Inflammatory macrophage treated with lipopolysaccharide for 4 hours (primary cell): ENCODE measurements at places on chromosomes 7 and 10.

GRCh38 chr7:40024048-40024447 is 74.0 kb downstream of the CDK13 start:
- DNase-seq = no peak

GRCh38 chr10:125231813-125232475 is 71.6 kb upstream of the CTBP2 start:
- no peak for DNase-seq

GRCh38 chr10:30413996-30414576 is 19.9 kb upstream of the MAP3K8 start:
- DNase-seq = peak; percentile 88

DNA sequence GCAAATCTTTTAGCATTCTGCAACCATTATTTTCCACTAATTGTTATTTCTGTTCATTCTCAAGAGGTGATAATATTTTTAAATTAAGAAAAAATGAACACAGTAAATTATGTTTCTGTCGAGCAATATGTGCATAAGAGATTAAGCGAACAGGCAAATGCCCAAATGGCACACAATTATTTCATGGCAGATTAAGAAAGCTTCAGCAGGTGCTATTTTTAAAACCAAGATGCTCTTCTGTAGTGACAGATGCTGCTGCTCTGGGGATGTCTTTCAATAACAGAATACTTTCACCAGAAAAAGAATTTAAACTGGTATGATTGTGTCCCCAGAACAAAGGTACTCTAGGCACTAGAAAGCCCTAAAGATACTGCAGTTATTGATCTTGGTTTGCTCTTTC is 412.7 kb upstream of the SORCS1 start:
- no peak for DNase-seq

DNA sequence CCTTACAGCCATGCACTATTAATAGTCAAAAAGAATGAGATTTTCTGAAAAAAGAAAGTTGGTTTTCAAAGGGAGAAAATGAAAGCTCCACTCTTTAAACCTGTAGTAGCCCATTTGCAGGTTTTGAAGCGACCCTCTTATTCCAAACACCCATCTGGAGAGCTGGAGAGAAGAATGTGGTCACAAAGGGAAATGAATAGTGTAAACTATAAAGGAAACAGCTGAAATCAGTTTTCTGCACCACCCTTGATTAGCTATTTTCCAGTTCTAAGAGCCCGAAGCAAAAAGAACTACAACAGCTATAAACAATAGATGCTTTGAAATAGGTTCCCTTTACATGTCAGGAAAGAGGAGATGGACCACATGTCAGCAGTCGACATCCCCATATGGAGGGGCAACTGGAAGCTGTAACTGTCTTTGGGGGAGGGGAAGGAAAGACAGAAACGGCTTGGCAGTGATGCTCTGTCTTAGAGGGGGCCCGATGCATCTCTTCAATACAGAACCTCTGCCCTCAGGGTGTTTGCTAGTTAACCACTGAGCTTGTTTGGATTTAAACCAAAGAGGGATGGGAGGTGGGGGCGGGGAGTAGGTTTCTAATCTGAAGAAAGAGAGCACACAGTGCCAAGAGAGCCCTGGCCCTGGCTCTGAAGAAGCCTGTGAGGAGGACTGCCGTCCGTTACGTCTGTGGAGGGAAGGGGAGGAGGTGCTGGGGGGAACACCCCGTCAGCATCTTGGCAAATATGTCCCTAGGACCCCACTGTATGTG is 55.3 kb downstream of the CPVL start:
- no peak for DNase-seq

GRCh38 chr10:87960230-87960629 is 96.8 kb downstream of the PTEN start:
- no peak for DNase-seq

DNA sequence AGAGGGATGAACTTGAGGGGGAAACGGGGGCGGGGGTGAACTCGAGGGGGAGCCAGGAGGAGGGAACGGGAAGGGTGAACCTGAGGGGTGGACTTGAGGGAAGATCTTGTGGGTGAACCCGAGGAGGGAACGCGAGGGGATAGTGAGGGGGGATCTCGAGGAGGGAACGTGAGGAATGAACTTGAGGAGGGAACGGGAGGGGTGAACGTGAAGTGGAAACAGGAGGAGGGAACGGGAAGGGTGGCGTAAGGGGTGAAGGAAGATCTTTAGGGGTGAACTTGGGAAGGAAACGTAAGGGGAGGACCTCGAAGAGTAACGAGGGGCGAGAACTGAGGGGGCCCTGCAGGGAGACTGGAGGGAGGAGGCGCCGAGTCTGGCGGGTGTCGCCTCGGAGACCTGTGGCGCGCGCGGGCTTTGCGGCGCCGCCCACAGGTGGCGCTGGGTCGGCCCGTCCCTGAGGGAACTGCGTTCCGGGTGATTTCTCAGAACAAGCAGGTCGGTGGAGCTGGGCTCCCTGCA is 651 bp downstream of the MYO3A start:
- DNase-seq = no peak

GRCh38 chr7:127708788-127709187 is 56.8 kb downstream of the SND1 start:
- peak; percentile 80 for DNase-seq

- no peak for DNase-seq
These were observed 10.5 kb downstream of the ADRA2A start for GRCh38 chr10:111087331-111087756.

DNA sequence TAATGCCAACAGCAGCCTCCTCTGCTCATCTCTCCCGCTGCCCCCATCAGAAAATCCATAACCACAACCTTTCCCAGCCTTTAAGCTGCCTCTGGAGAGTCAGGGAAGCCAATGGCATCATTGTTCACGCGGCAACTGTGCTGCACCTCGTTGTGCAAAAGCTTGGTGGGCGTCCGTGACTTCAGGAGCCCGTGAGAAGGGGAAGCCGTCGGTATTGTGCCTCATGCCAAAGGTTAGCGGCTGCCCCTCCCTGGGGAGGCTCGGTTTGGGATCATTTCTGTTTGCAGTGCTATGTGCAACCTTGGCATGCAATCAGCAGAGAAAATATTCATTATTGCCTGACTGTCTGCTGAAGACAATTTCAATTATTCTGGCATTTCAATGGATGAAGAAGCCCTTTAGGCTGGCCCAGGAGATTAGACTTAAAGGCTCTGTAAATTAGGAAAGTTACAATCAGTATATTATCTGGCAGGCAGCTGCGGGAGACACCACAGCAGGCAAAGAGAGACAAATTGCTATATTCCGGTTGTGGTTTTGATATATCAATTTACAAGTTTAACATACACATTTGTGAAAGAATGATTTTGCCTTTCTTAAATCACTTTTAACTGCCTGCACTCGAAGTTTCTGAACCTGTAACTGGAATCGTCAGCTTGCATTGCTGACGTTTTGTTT is 244.5 kb downstream of the GATA3 start:
- DNase-seq = no peak

DNA sequence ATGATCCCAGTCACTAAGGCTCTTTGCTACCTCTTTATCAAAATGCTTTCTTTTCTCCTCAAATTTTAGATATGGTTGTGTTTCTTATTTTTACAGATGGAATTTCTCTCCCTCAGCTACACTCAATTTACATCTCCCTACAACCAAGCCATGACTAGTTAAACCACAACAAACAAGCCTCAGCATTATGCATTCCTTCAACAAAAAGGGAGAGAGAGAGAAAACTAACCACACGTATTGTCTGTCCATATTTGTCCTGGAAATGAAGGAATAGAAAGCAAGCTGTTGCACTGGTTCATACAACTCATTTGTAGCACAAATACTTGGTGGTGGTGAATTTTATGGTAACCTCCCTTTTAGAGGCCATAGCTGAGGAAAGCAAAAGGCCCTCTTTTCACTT is 286.4 kb downstream of the AHR start:
- DNase-seq = no peak

DNA sequence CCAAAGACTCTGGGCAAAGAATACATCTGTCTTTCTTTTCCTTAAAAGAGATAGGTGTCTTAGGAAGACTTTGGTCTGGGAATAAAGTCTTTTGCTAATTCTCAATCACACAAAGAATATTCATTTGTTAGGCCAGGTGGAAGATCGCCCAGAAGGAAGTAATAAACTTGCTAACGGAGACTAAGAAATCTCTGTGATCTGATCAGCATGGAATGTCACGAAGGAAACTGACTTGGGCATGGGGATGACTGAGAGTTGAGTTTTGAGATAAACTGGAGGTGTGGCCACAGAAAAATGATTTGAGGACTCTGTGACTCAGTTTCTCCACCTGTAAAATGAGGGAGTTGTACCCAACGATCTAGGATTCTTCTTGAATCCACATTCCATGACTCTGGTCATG is 161.1 kb upstream of the SVIL start:
- no peak for DNase-seq

DNA sequence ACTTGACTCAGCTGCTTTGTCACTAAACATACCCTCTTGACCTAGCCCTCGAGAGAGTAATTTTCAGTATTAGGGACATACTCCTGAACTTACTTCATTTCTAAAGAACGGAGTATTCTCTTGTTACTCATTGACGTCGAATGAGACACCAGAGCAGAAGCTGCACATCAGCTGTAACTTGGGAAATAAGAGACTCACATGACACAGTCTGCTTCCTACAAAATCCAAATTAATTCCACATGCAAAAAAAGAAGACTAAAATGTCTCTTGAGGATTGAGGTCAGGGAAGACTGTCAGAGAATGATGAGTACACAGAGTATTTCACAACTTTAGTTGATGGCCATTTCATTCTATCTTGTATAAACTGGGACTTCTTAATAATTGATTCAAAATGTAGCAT is 114.7 kb upstream of the EGFR start:
- DNase-seq = no peak

GRCh38 chr7:2225336-2225735 is 7.4 kb downstream of the MAD1L1 start:
- no peak for DNase-seq

DNA sequence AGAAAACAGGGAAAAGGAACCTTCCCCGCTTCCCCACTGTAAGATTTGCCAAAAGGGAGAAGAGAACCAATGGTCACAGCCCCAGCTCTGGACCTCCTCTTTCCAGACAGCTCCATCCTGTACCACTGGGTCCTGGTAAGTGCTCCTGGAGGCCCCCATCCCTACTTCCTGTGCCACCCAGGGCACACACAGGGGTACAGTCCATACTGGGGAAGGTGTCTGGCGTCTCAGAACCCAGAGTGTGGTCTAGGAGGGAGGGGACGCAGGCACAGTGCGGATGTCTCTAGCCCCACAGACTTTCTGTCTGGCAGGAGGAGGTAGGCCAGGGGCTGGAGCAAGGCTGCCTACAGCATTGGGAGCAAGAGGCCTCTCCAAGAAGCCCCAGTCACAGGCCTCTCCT is 213.3 kb upstream of the IGFBP3 start:
- no peak for DNase-seq

DNA sequence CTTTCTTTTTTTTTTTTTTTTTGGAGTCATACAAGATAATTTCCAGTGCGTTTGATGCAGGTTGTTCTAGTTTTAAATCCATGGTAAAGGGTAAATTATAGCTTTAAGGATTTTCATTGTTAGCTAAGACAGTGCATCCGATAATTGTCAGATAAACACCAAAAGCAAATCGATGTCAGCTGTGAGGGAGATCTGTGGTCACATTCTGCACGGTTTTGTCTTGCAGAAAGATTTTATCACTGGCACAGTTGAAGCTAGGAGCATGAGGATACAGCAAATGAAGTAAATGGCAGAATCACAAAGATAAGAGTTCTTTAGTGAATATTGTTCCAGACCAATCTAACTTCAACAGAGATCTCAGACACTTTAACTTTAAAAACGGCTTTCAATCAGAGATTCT is 648.8 kb upstream of the COBL start:
- DNase-seq = no peak

GRCh38 chr10:58384095-58384494 is 1.1 kb upstream of the TFAM start:
- DNase-seq = peak; percentile 87

GRCh38 chr7:13998866-13999265 is 9.4 kb upstream of the ETV1 start:
- no peak for DNase-seq

- DNase-seq = no peak
These were observed 346.4 kb upstream of the SHH start for GRCh38 chr7:156158693-156159092.

GRCh38 chr7:95960706-95961244 is 188.4 kb downstream of the DYNC1I1 start:
- no peak for DNase-seq

DNA sequence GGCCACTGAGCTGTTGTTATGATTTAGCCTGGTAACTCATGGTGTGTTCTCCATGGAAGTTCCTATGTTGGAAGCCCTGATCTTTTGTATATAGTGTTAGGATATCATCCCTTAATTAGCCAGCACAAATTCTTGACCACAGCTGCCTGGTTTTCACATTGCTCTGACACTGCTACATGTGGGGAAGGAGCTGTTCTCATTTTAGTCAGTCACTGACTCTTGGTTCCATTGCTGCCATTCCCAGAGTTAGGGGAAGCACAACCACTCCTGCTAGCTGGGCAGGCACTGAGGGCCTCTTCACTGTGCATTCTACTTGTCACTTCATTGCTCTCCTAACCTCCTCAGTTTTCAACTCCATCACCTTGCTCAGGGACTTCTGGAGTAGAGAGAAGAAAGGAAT is 98.4 kb upstream of the GJD4 start:
- no peak for DNase-seq

DNA sequence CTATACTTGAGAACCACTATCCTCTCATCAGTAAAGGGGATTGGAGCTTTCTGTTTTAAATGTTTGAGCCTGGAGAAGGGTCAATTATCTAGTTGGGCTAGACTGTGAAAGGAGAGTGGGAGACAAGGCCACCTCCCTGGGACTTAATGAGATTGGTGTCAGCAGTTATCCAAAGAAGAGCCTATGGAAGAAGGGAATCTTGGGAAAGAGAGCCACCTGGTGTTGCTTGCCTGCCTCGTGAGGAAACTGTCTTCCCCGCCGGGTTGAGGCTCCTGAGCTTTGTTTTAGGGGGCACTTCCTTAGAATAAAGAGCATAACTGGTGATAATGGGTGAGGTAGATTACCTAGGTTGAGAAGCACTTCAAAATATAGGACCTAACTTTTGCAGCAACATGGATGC is 32.0 kb upstream of the ABCB4 start:
- no peak for DNase-seq

GRCh38 chr10:34037499-34037898 is 703.0 kb upstream of the NRP1 start:
- no peak for DNase-seq

GRCh38 chr10:117005026-117005526 is at the start of gene SHTN1:
SHTN1 (minus strand) TSS chr10:117005187; CDS start chr10:117005079, 108 bp downstream.
- peak; percentile 59 for DNase-seq

DNA sequence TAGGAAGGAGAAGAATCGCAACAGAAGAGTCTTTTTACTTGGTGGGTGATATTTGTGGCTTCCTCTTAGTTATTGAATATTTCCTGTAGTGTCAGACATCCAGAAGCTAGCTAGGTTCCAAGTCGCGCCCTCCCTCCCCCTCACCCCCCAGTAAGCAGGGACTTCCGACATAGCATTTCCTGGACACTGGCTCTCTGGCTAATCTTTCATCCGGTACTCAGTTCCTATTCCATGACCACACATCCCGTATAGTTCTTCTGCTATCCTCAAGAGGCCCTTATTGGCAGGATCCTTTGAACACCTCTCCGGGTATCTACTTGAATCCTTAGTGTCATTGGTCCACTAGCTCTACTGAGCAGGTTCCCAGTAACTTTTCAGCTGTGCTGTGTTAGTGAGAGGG is 167.8 kb downstream of the HDAC9 start:
- no peak for DNase-seq
